NCI-H1105 (cell line): ENCODE measurements at places on chromosomes 5 and 9.

- no peak for DNase-seq
Observed at GRCh38 chr9:29039258-29039657, 1466.0 kb upstream of the C9orf72 start.

GRCh38 chr5:154793599-154794524 is 38.7 kb downstream of the LARP1 start:
- no peak for DNase-seq

GRCh38 chr5:137186759-137187461 is 312.2 kb downstream of the SPOCK1 start:
- no peak for DNase-seq

DNA sequence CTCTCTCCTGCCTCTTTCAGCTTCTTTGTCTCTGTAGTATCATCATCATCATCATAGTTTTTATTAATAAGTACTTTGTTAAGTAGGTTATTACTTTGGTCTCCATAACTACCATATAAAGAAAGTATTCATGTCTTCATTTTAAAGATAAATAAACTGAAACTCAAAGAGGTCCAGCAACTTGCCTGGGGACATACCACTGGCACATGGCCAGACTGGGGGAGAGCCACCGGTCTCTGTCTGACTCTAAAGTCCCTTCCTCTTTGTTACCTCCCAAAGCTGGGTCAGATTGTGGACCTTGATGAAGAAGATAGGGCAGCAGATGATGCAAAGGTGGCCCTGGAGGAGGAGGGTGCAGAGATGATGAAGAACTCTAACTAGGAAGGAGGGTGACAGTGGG is 8.5 kb downstream of the CDX1 start:
- DNase-seq, result no peak

DNA sequence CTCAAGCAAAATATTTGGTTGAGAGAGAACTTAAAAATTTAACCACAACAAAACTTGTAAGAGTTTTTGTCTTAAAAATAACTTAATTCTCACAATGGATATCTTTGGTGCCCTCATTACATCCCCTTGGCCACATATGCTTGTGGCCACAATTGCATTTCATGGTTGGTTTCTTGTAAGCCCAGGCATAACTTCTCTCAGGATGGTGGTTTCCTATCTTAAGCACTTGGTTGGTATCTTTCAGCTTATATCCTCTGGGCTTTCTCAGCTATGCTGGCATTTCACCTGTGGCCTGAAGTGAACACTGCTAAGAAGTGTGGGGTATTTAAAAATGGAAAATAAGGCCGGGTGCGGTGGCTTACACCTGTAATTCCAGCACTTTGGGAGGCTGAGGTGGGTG is 212.4 kb upstream of the MEF2C start:
- no peak for DNase-seq

DNA sequence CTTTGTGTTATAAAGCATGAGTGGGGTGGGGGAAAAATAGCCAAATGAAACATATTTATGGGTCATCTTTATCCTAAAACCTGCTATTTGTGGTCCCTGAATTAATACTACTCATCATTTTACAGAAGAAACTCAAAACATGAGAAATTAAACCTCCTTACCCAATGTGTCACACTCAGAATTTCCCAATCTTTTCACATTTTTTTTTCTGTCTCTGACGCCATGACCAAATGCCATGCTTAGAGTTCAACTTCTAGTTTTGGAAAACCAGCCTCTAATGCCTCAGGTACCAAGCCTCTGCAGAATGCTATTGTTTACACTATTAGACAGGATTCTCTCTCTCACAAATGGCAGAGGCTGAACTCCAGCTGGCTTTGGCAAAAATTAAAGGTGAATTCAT is 505.5 kb upstream of the WWC1 start:
- DNase-seq, result no peak

DNA sequence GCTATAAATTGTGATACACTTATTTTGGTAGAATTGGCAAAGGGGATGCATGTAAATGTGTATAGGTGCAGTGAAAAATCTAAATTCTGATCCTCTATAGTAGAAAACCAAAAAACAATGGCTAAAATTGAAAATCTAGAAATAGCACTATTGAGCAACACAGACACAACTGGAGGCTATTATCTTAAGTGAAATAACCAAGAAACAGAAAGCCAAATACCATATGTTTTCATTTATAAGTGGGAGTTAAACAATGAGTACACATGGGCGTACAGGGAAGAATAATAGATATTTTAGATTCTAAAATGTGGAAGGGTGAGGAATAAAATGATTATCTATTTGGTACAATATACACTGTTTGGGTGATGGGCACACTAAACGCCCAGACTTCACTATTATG is 183.2 kb upstream of the TUSC1 start:
- DNase-seq, result no peak
